ENCODE measurements at places on chromosomes 2 and 18.

GRCh38 chr18:34224423-34225217, at the start of gene NOL4:
NOL4 (minus strand) TSS chr18:34224913; CDS start chr18:34223253, 1,660 bp downstream.
- DNase-seq, result no peak

- no peak for DNase-seq
These were observed 165.4 kb downstream of the CMPK2 start for GRCh38 chr2:6700335-6700734.

DNA sequence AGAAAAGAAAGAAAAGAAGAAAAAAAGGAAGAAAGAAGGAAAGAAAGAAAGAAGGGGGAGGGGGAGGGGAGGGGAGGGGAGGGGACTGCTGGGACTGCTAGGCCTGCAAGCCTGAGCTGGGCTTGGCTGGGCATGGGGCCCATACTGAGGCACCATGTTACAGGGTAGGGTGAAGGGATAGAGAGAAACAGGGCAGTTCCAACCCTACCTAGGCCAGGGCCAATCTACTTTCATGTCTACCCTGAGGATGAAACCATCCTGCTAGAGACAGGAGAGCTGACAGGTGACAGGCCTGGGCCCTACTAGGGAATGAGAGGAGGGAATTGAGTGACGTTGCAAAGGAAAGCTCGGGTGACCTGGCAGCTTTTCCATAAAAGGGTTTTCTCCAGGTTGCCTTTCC, 41.7 kb downstream of the TEX44 start:
- no peak for DNase-seq

- no peak for DNase-seq
These were observed 42.9 kb downstream of the FECH start for GRCh38 chr18:57543560-57543959.

DNA sequence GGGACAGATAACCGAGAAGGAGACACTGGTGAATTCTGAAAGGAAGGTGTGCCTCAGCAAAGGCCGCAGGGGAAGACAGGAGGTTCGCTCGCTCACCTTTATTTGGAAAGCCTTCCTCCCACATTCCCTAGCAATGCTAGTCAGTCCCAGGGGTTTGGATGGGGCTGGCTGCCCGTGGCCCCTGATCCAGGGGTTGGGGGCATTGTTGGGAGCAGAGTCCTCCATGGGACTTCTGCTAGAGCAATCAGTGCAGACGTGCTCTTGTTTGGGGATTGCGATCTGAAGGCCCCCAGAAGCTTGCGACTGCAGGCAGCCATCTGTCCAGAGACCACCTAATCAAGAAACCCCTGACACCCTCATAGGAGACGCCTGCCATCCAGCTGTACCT, 6.0 kb upstream of the CYP27C1 start:
- DNase-seq, result no peak

GRCh38 chr2:239688840-239689239, 288.0 kb upstream of the HDAC4 start:
- no peak for DNase-seq

DNA sequence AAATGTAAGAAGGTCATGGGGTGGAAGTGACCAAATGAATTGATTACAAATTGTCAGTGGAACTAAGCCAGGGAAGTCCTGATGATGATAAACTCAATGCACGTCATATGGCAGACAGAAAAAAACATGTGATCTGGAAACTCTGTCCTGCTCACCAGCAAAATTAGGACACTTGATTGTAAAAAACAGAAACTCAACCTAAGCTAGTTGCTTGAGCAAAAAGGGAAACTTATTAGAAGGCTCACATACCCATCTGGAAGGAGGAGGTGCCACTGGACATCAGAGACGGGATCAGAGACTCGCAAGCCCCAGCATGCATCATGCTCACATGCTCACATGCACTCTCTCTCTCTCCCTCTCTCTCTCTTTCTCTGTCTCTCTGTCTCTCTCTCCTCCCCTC, 96.8 kb downstream of the SP3 start:
- no peak for DNase-seq

GRCh38 chr2:214185546-214185945, 225.3 kb upstream of the VWC2L start:
- DNase-seq, result no peak

- no peak for DNase-seq
These were observed 99.4 kb downstream of the CBLN2 start for GRCh38 chr18:72444798-72445155.

DNA sequence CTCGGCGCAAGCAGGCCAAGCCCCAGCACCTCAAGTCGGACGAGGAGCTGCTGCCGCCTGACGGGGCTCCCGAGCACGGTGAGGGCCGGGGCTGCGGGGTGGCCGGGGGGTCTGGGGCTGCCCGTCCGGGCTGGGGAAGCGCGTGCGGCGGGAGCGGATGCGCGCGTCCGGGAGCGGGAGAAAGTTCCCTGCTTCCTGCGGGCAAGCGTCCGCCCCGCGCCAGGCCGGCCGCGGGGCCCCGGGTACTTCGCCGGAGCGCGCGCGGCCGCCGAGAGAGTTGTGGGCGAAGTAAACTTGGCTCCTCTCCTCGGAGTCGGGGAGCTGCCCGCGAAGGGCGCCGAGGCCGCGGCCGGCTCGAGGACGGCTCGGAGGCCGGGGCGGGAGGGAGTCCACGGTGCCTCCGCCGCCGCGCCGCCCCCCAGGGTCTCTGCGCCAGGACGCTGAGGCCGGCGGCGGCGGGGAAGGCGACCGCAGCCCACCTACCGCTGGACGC, 707 bp downstream of the SALL3 start:
- no peak for DNase-seq

Measured in stimulated activated CD4-positive, alpha-beta T cell treated with anti-CD3 and anti-CD28 coated beads, Interleukin-12 subunit alpha, Interleukin-12 subunit beta, amount 100 ng/mL, for 48 hours (primary cell).